ENCODE measurements at places on chromosomes 7 and 10. TPM values are rescaled to one million over a fixed set of nuclear protein-coding genes. Genes with fewer than 3 reads are reported as not detected.

The TMEM176A gene
- not detected for total RNA-seq

The ZKSCAN1 gene
- 37.2 TPM for total RNA-seq

The ENKUR gene
- 1.8 TPM for total RNA-seq

The TMEM229A gene
- total RNA-seq: 1.5 TPM

The NRAP gene
- 0.13 TPM for total RNA-seq

The MKX gene
- total RNA-seq: not detected

The WNT8B gene
- total RNA-seq: not detected

The SFRP4 gene
- total RNA-seq: not detected

The RET gene
- total RNA-seq: 0.24 TPM

The RASA4B gene
- 1.1 TPM for total RNA-seq

The HMX2 gene
- total RNA-seq: not detected

The AOC1 gene
- 0.21 TPM for total RNA-seq

The NPTX2 gene
- total RNA-seq: 0.56 TPM

Measured in SK-MEL-5 (cell line).